NCI-H2029 treated with DMSO at 0.1 percent for 48 hours (cell line): ENCODE measurements at places on chromosomes 6 and 20.
A peak's percentile ranks its signal among the peaks of the same experiment; 100 is the strongest.

GRCh38 chr6:49676671-49677281 is 36.6 kb downstream of the CRISP2 start:
- no peak for DNase-seq

DNA sequence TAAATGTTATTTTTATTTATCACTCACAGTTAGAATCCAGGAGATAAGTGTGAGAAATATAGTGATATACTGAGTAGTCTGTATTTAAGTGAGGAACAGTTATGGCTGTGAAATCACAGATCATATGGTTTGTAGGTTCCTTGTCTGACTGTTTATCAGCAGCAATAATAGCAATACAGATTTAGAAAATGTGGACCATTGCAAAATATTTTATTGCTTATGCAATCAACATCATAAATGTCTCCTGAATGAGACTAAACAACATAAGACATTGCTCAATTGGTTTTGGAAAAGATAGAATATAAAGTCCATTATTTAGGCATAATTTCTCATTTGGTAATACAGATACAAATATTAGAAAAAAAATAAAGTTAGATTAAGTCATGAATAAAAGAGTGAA is 43.7 kb downstream of the CCDC170 start:
- DNase-seq, result no peak

DNA sequence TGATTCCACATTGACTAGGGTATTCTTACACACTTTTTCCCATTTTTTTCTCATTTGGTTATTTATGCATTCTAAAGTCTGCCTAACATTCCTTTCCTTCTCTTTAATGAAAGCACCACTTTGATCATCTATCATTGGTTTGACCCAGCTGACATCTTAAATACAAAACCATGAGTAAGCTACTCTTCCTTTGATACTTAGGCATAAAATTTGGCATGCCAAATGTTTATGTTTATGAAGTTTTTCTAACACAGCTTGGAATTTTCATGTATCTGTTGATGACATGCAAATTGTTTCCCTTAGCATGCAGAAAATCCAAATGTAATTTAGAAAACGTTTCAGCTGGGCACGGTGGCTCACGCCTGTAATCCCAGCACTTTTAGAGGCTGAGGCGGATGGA is 534.9 kb downstream of the QKI start:
- no peak for DNase-seq

- DNase-seq, result no peak
Observed at GRCh38 chr20:57332105-57333089, 2.8 kb downstream of the SPO11 start.

DNA sequence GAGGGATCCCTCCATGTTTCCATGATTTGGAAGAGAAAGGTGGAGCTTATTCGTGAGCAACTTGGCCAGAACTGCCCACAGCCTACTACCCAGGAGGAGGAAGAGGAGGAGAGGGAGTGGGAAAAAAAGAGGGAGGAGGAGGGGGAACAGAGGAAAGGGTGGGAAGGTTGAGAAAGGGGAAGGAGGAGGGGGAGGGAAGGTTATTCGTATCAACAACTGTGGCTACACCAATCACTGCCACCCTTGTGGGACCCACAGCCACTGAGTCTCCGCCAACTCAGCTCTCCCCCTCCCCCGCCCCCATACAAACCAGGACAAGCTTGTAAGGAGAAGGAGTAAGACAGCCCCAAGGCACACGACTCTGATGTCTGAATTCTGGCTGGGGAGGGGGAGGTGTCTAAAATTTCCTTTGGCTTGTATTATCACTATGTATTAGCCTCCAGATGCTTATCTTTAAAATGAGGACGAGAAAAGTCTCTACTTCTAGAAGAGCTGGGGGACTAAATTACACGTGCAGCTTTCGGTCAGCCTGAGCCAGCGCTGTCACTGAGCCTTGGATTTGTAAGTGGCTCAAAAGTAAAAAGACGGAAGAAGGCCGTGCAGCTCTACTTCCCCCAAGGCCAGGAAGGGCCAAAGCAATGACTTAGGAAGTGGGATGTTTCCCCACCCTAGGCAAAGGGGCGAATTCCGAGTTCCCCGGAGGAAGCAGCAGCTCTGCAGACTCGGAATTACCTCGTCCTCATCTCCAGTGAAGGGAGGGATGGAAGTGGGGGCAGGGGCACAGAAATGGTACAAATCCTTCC is 1.0 kb downstream of the FKBP1A start:
- DNase-seq, result no peak

GRCh38 chr6:80338201-80338836 is 231.8 kb downstream of the BCKDHB start:
- no peak for DNase-seq

DNA sequence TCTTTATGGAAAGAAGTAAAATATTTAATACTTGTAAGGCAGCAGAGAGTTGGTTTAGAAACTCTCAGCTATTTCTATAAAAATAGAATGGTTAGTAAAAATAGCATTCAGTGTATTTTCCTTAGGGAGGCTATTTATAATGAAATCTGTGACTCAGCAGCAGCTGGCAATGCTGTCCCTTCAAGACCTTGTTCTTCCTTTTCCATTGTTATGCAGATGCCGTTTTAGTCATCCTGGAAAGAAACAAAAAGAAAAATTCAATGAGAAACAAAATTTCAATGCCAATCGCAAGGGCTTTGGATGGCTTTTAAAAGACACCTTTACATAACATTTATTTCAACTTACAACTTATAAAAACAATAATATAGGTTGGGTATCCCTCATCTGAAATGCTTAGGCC is 17.5 kb downstream of the MPC1 start:
- DNase-seq, result no peak

DNA sequence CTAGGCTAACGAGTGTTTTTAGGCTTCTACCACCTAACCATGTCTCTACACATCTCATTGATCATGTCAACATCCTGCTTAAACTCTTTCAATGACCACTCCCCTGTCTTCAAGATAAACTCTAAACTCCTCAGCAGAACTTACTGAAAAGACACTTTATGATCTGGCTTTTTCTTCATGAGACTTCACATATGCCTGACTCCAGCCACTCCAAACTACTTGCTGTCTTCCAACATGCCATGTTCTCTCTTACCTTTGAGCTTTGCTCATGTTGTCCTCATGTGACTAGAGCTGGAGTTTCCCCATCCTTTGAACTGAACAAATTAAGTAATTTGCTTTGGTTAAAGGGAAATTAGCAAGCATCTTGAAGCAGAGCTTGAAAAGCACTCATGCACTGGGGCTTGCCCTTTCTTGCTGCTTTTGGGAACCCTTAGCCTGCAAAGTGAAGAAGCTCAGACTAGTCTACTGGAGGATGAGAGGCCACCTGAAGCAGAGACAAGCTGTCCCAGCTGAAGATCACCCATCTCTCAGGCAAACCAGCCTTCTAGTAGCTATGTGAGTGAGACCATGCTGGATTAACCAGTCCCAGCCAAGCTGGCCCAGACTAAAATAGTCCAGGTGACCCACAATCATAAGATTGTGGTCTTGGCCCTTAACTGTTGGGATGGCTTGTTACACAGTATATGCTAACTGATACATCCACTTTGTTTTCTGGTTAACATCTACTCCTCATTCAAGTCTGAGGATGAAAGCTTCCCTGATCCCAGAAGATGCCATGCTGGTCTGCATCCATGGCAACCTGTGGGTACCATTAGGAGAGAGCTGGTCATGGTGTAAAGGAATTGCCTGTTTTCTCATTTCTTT is 235.8 kb downstream of the GMPR start:
- no peak for DNase-seq

DNA sequence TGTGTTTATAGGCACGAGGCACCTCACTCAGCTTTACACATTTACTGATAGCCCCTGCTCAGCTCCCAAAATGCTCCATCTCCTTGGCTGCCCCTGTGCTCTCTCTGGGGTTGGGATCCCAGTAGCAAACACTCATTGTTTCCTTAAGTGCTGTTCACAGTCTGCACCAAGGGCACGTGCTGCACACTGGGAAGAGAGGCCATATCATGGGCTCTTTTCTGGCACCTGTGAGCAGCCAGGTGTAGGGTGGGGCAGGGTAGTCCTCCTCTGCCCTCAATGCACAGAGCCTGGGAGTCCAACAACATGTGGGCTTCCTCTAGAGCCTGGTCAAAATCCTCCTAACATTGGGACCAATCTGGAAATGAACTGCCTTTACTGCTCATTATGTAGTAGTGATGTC is 67.9 kb downstream of the BANF2 start:
- DNase-seq, result peak; percentile 32

DNA sequence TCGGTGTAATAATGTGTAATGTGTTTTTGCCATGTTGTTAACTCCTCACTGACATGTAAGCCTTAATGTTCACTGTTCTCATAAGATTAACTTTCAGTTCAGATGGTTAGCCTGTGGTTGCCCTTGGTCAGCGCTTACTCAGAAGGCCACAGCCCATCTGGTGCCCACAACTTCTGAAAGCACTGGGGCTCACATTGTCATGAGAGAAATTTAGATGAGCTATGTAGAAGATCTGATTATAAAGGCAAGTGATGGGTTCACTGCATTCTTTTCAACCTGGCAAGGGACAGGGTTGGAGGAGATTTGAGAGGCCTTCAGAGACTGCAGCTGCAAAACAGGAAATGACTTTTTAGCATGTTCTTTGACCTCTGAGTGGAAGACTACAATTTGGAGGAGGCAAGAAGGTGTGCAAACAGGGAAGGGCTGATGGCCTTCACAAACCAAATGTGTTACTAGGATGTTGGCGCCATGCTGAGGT is 242.3 kb upstream of the SUPT3H start:
- DNase-seq, result no peak

- DNase-seq, result no peak
Observed at GRCh38 chr6:39335780-39336545, 13.5 kb upstream of the KCNK16 start.

- DNase-seq, result no peak
Observed at GRCh38 chr6:131132360-131132759, 2.9 kb upstream of the AKAP7 start.

- DNase-seq, result no peak
Observed at GRCh38 chr6:166382500-166382932, 224 bp downstream of the MPC1 start.

DNA sequence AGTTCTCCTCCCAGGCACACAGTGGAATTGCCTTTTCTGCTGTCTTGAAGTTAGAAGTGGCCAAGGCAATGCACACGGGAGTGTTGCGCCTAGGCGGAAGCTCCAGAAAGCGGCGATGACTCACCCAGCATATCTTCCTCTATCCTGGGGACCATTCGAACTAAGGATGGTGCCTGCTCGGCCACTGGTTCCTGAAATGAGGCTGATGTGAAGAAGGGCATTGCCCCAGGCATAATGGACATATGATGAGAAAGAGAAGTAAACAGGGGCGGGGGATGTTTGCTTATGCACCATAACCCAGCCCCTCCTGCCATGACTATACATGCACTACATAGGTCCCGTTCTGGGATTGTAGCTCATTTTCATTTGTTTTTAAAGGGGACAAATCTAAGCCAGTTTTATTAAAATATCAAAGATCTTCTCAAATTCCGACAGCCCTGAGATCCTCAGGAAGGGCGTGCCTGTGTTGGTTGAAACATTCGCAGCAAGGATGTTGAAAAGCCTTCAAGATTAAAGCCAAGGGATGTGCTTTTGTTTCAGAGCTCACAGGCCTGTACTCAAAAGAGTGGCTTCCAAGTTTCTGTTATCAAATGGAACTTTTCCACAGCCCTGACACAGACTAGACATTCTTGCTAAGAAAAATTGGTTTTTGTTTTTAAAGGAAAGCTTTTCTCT is 218.5 kb downstream of the LY86 start:
- no peak for DNase-seq

DNA sequence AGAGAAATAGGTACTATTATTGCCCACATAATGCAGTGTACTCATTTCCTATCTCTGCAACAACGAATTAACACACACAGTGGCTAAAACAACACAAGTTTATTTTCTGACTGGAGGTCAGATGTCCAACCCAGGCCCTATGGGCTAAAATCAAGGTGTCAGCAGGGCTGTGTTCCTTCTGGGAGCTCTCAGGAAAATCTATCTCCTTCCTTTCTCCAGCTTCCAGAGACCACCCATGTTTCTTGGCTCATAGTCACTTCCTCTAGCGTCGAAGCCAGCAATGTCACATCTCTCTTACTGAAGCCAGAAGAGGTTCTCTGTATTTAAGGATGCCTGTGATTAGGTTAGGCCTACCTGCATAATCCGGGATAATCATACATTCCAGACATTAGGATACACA is 60.9 kb upstream of the TOP1 start:
- DNase-seq, result no peak

GRCh38 chr6:111603040-111603439 is 2.6 kb downstream of the TRAF3IP2 start:
- DNase-seq, result no peak

DNA sequence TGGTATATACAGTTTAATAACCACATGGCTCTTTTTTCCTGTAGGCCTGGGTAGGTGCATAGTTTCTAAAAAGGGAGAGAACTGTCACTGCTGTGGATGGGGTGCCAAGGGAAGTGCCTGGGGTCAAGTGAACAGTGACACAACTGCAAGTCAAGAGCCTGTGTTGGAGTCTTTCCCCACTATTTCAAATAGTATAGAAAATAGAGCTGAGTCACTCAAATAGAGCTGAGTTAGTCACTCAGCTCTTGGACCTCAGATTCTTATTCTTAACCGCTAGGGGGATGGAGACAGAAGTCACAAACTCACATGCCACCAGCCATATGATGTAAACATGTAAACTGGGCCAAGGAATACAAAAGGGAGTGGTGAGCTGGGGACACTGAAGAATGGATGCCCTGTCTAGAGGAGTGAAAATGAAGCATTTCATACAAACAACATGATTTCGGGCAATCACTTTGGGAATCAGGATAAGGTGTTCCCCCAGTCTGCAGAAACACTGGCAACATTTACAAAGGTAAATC is 2.1 kb downstream of the NQO2 start:
- no peak for DNase-seq

DNA sequence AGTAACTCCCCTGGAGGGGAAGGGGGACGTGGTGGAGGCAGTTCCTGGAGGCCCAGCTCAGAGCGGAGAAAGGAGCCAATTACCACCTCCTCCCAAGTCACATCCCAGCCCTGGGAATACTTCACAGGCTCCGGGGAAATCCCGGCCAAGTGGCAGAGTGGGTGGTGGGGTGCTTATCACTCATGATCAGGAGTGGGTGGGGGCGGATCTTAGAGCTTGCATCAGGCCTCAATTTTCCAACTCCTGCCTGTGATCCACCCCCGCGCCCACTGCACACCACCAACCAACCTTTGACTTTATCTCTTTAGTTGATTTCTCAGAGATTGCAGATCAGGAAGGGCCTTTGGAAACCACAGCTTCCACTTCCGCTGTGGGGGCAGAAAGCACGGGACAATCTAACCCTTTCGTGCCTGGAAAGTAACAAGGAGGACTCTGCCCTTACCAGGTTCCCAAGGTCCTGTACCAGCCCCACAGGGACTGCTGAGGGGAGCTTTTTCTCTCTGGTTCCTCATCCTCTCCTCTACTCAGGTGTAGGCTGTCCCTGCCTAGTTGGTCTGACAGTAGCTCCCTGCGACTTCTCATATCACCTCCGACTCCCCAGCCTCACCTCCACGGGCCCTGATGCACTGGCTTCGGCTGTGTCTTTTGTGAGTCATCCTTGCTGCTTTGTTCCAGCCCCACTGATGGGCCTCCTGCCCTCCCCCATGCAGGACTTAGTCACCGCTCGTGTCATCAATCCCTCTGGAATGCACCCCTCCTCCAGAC is 24.9 kb upstream of the IER3 start:
- DNase-seq, result no peak
